Stimulated activated CD8-positive, alpha-beta memory T cell treated with anti-CD3 and anti-CD28 coated beads, Interleukin-4, amount 100 ng/mL, for 4 hours (primary cell): ENCODE measurements at places on chromosomes 7 and 10.

- no peak for DNase-seq
Measured at GRCh38 chr10:123035467-123036086, 26.8 kb downstream of the ACADSB start.

DNA sequence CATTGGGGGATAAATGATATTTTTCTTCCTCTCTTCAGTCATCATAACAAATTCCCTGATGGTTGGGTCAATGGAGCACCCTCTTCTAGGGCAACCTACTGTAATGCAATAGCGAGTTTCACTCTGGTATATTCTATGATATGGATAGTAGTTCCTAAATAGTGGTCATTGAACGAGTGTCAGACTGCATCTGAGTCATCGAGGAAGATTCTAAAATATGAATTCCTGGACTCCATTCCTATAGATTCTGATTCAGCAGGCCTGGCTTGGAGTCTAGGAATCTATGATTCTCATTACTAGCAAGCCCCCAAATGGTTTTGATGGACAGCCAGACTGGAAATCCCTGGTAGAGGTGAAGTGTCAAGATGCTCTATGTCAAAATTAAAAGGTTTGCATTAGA lies 254.5 kb downstream of the BUB3 start:
- DNase-seq: no peak

DNA sequence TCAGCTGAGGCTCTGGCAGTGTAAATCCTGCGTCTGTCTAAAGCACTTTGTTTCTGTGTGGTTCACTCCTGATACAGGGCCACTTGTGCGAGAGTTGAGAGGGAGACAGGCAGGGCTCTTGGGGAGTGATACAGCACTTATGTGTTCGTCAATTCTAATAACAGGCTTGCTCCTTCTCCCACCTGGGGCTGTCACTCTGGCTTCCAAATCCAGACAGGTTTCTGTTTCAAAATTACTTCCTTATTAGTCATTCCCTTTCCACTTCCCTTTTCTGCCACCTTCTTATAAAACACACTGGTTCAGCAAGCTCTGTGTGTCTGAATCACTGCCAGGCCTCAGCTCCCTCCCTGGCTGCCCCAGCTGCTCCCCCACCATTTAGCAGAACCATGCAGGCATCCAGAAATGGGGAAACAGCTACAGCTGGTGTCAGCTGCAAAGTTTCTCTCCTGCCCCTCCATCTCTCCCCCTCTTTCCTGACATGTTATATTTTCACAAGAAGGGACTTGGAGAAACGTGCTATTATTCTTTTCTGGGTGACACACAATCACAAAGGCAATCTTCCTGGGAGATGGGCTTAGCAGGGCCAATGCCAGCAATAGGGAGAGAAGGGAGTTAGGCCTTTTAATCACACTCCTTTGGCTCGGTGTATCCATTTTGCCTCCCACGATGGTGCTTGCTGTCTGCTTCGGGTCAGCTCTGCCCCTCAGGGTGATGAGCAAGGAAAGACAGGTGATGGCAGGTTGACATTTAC lies 58.4 kb upstream of the ZNRF2 start:
- no peak for DNase-seq

DNA sequence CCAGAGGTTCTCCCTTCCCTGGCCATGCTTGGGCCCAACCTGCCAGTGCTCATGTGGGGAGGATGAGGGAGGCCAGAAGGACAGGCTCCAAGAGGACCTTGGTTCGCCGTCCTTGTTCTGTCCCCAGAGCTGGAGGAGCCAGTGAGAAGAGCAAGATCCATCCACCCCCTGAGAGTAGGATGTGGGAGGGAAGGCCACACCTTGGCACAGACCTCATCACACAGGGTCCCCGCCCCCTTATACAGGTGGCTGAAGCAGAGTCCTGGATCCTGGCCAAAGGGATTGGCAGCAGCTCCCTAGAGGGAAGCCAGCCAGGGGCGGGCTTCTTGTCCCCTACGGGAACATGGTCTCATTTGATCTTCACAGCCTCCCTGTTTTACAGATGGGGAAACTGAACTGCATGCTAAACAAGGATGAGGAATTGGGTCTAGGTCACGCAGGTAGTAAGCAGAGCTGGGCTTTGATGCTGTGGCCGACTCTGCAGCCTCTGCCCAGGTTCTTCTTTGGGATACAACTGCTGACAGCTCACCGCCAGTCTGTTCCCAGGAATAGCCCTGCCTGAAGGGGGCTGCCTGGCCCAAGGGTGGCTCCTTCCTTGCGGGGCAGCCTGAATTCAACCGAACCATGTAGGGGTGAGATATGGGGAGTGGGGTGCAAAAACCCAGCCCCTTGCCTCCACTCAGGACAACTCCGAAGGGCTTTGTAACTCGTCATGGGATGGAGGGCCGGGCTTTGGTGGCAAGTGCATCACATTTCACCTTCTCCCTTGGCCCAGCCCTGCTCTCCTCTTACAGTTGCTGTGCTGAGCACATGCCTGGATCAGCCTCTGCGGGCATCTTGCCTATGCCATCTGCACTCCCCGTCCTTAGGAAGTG lies 62.2 kb upstream of the KDM7A start:
- DNase-seq: no peak

GRCh38 chr7:40658729-40659128 lies 523.9 kb downstream of the SUGCT start:
- no peak for DNase-seq
